ENCODE measurements at places on chromosomes 7 and 10. TPM values are rescaled to one million over a fixed set of nuclear protein-coding genes. Genes with fewer than 3 reads are reported as not detected.

The GARIN1A gene
- total RNA-seq, result not detected

The ZNRF2 gene
- total RNA-seq, result 16.5 TPM

GRCh38 chr7:23072048-23072447, 33.5 kb upstream of the KLHL7 start:
- no peak for DNase-seq

DNA sequence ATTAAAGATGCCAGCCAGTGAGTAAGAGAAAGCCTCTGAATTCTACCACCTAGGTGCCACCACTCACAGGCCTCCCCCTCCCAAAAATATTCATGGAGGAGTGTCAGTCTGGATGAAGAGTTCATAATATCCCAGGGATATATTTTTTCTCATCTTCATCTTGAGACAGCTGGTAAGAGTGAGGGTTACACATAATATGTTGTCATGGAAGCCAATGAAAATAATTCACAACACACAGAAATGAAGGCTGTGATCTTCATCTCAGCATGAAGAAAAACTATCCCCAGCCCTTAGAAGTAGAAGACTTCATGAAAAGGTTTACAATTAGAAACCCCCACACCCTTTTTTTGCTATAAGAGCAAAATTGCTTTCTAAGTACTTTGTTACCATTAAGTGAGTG, 175.6 kb downstream of the DNAH11 start:
- DNase-seq, result no peak

- no peak for DNase-seq
These were observed 91.5 kb upstream of the CALN1 start for GRCh38 chr7:72503644-72504043.

DNA sequence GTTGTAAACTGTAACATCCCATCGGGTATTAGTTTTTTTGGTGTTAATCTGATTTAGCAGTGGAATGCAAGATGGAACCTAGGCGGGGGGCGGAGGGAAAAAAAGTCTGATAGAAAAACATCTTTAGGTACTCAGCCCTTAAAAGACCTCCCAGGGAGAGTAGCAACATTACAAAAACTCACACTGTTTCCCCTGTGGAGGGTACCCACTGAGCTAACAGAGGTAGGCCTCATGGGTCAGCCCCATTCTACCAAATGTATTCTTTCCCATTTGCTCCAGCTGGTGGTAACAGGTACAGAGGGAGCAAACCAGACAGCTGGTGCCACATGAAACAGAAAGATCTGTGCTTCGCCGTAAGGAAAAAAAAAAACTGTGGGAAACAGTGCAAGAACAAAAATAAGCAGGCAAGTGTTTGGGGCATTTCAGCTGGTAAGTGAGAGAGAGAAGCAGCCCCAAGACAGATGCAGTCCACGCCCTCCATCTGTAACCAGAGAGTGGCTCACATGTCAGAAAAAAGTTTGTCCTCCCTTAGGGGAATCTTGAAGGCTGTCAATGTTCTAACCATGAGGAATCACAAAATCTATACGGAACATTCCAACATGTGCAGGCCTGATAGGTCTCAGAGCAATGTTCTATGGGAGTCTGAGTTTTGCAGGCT, 65.3 kb downstream of the HOXA1 start:
- DNase-seq, result no peak
